ENCODE measurements at places on chromosomes 4 and X. TPM values are rescaled to one million over a fixed set of nuclear protein-coding genes. Genes with fewer than 3 reads are reported as not detected.

GRCh38 chr4:181650033-181650825 is 593.0 kb upstream of the TENM3 start:
- no peak for DNase-seq

DNA sequence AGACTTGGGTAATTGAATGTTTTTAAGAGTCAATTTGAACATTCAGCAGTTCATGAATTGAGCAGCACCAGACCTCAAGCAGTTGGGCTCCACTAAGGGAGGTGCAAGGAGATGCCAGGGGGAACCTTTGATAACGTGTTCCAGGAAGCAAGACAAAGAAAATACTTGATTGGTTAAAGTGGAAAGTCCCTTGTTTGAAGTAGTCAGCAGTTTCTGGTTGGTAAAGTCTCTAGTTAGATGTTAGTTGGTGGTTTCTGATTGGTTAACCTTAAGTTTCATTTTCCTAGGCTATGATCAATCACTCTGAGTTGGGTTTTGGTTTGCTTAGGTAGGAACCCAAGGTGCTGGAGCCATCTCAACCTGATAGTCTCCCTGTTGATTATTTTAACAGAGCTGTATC is 4.0 kb downstream of the HERC6 start:
- no peak for DNase-seq

DNA sequence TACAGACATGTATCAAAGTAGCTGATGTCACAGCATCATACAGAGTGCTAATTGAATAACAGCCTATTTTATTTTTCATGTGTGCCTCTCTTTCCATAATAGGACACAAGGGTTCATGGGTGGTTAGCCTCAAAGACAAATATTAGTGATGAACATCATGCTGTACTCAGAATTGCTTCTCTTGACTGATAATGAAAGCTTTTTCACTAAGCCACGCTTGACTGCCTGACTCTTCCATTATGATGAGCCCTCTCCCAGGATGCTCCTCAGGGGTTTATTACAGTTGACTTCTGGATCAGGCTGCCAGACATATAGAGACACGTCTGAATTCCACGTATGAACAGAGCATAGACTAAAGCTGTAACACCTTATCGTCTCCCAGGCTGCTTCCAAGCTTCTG is 2757.5 kb downstream of the PCDH7 start:
- no peak for DNase-seq

RHOXF1 gene
- 1.4 TPM for total RNA-seq

BBS12 gene
- 5.8 TPM for total RNA-seq

- no peak for DNase-seq
These were observed 99.5 kb upstream of the MYOZ2 start for GRCh38 chr4:119035951-119036737.

GATA1 gene
- total RNA-seq = not detected

PHEX gene
- 0.94 TPM for total RNA-seq

- no peak for DNase-seq
These were observed 122.1 kb downstream of the TBL1X start for GRCh38 chrX:9586992-9587392.

SSX4B gene
- not detected for total RNA-seq

GRCh38 chrX:49272421-49272820 is 2.8 kb downstream of the PPP1R3F start:
- DNase-seq = peak; percentile 1

GRIA3 gene
- total RNA-seq = 7.5 TPM

DNA sequence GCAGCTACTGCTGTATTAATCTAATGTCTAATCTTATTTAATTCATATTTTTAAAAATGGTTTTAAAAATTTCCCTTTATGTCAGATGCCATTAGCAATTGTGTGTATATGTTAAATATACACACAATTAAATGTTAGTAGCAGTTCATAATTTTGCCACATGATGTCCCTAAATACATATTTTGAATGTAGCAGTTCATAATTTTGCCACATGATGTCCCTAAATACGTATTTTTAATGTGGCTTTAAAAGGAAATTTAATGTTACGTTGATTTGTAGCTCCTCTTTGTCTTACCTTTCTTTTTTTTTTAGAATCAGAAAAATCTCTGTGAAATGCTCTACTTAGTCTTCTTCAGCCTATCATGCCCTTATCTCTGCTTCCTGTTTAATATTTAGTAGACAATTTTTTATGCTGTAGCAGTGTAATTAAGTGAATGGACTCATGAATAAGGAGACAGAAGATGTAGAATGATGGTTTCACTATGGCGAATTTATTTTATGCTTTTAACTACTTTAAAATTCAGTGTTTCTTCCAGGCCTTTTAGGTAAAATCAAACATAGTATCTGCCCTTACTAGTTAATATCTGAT is 26.1 kb downstream of the RBM46 start:
- no peak for DNase-seq

GRCh38 chr4:152858934-152859333 is 77.2 kb upstream of the FHDC1 start:
- no peak for DNase-seq

DNA sequence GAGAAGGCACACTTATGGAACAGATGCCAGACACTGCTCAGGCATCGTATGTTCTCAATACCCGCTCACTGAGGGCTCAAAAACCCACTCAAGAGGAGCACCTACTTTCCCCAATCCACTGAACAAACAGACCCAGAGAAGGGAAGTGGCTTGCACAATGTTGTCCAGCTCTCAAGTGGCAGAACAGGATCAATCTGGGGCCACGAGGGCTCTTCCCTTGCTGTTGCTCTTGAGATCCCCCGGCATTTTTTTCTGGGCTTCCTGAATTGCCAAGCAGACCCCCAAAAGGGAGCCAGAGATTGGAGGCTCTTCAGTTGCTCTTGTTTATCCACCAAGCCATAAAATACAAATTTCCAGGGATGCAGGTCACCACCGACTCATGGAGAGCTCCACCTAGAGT is 35.7 kb downstream of the IDS start:
- no peak for DNase-seq

Measured in ovary (tissue), 10 donors.